Lower lobe of right lung (tissue), 2 donors: ENCODE measurements at places on chromosomes 7 and 10. TPM values are rescaled to one million over a fixed set of nuclear protein-coding genes. Genes with fewer than 3 reads are reported as not detected.

CEP55 gene
- total RNA-seq, result 1.4 TPM

GCK gene
- 0.47 TPM for total RNA-seq

TMEM236 gene
- 5.9 TPM for total RNA-seq

OR6V1 gene
- total RNA-seq, result not detected

AGAP6 gene
- total RNA-seq, result 12.5 TPM

NUDT13 gene
- total RNA-seq, result 2.8 TPM

DNA sequence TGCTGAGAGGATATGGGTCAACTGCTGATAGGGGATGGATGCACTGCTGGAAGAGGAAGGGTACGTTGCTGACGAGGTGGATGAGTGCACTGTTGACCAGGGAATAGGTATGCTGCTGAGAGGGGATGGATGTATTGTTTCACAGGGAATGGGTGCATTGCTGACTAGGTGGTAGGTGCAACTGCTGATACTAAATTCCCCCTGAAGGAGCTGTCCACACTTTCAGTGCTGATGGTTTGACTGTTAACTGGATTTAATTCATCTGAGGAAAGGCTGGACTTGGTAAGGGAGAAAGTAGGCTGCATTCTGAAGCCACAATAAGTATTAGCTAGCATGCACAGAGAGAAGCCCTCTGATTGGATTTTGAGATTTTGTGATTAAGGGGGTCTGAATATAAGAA, 1196.8 kb upstream of the PHF14 start:
- no peak for DNase-seq

DNA sequence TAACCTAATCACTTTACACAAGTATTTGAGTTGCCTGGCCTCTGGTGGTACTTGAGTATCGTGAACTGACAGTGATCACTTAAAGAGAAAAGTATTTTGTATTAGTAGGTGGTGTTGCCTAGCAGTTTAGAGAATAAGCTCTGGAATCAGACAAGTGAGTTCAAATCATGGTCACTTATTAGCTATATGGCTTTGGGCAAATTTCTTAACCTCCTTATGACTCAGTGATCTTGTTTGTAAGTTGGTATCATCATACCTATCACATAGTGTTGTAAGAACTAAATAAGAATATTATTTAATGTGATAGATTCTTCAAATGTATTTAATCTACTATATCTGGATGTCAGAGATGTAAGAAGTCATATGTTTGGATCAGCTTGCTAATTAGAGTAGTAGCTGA, 163.8 kb downstream of the RNF133 start:
- DNase-seq, result no peak

DNA sequence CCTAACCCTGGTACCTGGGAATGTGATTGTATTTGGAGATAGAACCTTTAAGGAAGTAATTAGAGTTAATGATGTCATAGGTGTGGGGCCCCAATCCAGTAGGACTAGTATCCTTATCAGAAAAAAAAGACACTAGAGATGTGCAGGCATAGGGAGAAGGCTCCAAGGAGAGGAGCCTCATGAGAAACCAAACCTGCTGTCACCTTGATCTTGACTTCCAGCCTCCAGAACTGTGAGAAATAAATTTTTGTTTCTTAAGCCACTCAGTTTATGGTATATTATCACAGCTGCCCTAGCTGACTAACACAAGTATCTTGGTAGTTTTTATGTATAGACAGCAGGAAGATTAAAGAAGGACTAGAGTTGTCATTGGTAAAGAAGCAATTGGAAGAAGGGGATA, 23.9 kb upstream of the CELF2 start:
- no peak for DNase-seq

DNA sequence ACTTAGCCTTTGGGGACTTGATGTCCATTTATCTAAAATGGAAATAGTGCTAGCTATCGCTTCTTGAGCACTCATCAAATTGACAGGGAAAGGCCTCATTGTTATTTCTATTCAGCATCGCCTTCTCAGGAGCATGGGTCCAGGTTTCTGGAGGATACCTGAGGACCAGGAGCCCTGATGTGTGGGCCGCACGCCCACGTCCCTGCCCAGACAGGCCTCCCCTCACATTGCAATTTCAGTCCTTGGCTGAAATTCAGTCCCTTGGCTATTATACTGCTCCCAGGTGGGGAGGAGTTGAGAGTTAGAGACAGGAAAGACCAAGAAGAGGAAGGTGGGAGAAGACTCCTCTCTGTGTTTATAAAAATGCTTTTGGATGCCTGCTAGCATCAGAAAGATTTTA, 38.9 kb downstream of the GPRIN2 start:
- DNase-seq, result peak; percentile 25

GRCh38 chr10:15361131-15361530, 10.0 kb downstream of the FAM171A1 start:
- DNase-seq, result no peak

- no peak for DNase-seq
Observed at GRCh38 chr10:132345345-132345744, 13.4 kb downstream of the LRRC27 start.

DNA sequence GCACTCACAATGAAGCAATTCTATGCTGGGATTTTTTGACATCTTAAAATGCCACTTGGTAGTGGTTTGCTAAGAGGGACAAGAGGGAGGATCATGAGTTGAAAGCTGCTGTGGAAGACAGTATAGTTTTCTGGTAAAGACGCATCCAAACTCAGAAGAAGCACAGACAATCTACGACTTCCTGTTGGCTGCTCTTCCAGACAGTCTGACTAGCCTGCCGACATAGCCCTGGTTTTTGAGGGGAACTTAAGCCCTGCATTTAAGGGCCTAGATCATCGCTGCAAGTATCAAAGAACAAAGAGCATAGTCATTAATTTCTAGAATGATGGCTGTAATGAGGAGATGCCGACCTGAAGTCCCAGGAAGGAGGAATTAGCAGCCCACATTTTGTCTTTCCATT, 99.9 kb upstream of the IKZF1 start:
- DNase-seq, result no peak

- no peak for DNase-seq
Observed at GRCh38 chr10:11091517-11092102, 73.9 kb downstream of the CELF2 start.

GRCh38 chr10:63071145-63071544, 62.0 kb upstream of the NRBF2 start:
- peak; percentile 61 for DNase-seq

- no peak for DNase-seq
Observed at GRCh38 chr10:4102802-4103344, 317.9 kb upstream of the KLF6 start.

DNA sequence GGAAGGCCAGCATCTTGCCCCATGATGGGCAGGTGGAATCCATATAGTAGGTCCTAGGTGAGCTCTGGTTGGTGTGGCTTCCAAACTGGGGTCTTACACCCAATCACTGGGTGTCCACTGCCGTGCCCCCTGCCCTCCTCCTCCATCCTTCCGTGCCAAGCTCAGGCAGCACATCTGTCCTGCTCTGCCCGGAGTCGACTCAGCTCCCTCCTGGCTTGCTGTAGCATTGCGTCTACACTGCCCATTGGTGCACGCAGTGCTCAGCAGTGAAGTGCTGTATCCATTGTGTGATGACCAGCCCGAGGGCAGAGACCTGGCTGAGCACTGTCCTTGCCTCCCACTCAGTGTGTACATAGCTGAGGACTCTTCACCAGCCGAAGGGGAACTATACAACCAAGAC, 148.4 kb downstream of the ADAM12 start:
- no peak for DNase-seq

GRCh38 chr10:14742815-14743214, 31.9 kb downstream of the FAM107B start:
- DNase-seq, result no peak

DNA sequence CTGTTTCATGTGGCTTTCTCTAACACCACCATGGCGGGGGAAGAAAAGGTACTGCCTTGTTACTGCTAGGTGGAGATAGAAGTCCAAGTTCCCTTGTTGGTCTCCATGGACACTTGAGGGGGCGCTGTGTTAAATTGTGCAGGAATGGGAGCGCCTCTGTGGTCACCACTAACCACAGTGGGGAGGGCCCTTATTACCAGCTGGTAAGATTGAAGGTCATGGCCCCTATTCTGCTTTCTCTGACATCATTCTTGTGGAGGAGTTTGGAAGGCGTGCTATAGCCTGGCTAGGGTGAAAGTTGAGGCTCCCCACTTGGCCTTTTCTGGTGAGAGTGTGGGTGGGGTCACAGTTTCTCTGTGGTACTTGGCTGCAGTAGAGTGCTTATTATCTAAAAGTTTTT, 14.9 kb upstream of the MXI1 start:
- DNase-seq, result no peak

DNA sequence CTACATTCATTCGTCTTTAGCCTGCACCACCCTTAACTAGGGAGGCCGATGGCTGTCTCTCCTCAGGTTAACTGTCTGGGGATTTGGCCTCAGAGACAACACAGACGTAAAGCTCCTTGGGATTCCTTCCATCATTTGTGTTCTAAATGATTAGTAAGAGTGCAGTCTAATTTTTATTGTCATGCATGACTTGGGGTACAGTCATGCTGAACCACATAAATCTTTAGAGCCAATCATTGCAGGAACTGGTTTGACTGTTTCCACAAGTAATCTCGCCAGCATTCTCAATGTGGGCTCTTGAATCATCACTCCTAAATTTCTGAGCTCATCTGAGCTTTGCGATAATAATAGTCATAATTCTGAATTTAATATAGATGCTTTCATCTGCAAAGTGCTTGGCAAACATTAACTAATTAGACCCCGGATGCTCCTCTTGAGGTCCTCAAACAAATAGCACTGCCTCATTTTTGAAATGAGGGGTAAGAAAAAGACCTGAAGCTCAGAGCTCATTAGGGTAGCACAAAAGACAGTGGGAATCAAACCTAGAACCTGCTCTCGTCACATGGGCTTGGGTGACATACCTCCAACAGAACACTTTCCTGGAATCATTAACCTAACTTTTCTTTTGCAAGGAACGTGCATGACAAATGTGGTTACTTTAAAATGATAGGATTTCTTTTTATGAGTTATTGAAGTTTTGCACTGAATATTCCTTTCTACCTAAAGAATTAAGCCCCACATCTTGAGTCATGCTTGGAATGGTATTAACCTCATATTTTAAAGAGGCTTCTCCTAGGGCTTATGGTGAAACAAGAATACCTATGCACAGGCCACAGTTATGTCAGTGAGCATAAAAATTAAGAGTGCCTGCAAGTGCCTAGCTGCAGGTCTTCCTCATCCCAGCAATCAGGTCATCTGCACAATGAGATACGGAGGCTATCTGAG, 118.9 kb upstream of the NRP1 start:
- DNase-seq, result no peak

- DNase-seq, result no peak
Observed at GRCh38 chr7:1607696-1608095, 37.9 kb upstream of the PSMG3 start.

GRCh38 chr7:132125872-132126595, 450.2 kb downstream of the PLXNA4 start:
- DNase-seq, result no peak

DNA sequence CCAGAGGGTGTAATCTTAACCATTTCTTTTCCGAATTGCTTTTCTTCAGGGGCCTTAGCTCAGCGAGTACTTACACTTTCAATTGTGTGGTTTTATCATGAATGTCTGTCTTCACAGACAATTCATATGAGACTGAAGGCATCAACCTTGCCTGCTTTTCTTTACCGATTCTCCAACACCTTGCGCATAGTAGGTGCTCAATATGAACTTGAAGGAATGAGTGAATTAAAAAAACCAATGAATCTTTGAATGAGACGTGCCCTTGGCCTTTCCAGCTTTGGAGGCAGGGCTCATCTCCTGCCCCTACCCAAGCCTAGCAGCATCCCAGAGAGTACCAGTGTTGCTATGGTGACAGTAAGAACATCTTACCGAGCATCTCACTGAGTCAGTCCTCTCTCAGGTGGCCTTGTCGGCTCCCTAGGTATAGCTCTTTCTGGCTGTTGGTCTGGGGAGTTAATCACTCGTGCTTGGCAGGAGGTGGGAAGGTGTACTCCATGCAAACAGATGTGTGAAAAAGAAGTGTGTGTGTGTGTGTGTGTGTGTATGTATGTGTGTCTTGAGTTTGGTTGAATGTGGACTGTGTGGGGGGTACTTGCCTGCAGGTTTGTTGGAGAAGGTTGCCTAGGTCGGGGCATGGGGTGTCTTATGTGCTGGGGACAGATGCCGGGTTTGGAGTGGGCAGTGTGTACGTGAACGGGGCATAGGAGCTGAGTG, 107.7 kb downstream of the C10orf105 start:
- DNase-seq, result no peak

- DNase-seq, result no peak
Observed at GRCh38 chr10:121138918-121139317, 287.8 kb downstream of the WDR11 start.

DNA sequence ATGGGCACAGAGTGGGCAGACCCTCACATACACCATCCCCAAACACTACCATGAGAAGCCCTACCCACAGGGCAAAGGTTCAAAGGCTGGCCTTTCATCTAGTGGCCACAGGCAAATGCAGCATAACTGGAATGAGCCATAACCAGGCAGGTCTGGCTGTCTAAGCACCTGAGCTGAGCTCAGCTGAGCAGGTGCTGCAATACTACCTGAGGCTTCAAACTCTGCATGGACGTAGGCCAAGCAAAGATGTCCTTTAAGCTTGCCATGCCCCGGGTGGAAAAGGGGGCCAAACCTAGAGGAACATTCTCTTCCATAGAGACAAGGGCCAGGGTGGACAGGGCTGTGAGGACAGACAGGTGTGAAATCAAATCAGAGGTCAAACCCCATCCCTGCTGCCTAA, 65.3 kb upstream of the CAMK2B start:
- DNase-seq, result no peak

GRCh38 chr7:100166970-100167911, 1.2 kb downstream of the GAL3ST4 start:
- DNase-seq, result no peak

DNA sequence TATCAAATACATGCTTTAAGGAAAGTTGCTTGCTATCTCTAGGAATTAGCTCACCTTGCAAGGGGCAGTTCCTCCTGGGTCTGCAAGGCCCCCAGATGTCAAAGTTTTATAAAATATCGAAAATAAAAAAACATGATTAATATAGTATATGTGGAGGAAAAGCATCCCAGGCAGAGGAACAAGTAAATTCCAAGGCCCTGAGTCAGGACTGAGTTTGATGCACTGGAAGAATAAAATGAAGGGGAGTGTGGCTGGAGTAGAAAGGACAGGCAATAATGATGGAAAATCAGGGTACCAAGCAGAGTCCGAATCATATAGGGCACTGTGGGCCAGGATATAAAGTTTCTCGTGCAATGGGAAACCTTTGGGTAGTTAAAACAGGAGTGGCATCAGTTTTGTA, 112.4 kb upstream of the EEPD1 start:
- DNase-seq, result no peak
